Activated T-helper 2 cell treated with anti-CD3 and anti-CD28 coated beads, Interferon-gamma antibody, Interleukin-2, Interleukin-4, amounts not matched to agents 10 μg/mL and 5 μg/mL and 100 μg/mL, durations not matched to agents 14 hours and 24 hours and 36 hours (primary cell): ENCODE measurements at places on chromosomes 1 and 21.

- H3K36me3 ChIP-seq: peaks cover 80% of the 10 kb centered on the region
- peaks cover 34% of the 10 kb centered on the region for H3K4me1 ChIP-seq
- no peaks in the 10 kb centered on the region for H3K27me3 ChIP-seq
- DNase-seq: no peak
- peak overlapping the region; percentile 50 for H3K27ac ChIP-seq
Observed at GRCh38 chr1:206606867-206607266, 5.4 kb downstream of the EIF2D start.

DNA sequence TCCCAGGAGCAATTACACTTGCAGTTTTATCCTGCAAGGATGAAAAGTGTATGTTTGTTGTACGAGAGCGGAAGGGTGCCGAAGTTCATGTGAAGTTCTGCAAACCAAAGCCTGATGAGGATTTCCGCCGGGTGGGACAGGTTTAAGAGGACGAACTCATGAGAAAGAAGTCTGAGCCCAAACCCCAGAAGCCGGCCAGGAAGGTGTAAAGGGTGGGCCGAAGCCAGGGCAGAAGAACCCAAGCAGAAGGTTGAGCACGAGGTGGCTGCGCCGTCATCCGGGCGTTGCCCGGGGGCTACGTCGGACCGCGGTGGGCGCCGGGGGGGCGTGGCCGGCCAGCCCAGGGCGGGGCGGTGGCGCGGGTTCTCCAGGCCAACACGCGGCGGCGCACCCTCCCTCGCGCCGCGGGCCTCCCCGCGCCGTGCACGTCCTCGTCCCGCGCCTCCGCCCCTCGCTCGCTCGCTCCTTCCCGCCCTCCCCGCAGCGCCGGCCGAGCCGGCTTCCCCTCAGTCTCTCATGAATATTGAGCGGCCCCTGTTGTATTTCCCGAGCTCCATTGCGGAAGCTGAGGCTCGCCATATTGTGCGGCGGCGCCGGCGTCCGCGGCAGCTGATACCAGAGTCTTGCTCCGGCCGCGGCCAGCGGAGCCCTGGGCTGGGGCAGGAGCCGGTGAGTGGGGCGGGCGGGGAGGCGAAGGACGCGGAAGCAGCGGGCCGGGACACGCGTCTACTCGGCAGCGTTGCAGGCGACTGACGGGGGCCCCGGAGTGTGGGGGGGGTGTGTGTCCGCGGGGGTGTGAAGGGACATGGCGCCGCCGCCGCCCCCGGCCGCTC, at the start of gene RNF2:
Gene RNF2, plus strand, starts transcription at position 578 of the 833 bp plus-strand sequence. CDS start 41,996 bp downstream, outside the sequence.
- peak; percentile 67 for DNase-seq
- H3K4me1 ChIP-seq: peaks cover 21% of the 10 kb centered on the region
- H3K4me3 ChIP-seq: peak within 1 kb of the TSS; percentile 87
- H3K27me3 ChIP-seq: peaks cover 13% of the 10 kb centered on the region

DNA sequence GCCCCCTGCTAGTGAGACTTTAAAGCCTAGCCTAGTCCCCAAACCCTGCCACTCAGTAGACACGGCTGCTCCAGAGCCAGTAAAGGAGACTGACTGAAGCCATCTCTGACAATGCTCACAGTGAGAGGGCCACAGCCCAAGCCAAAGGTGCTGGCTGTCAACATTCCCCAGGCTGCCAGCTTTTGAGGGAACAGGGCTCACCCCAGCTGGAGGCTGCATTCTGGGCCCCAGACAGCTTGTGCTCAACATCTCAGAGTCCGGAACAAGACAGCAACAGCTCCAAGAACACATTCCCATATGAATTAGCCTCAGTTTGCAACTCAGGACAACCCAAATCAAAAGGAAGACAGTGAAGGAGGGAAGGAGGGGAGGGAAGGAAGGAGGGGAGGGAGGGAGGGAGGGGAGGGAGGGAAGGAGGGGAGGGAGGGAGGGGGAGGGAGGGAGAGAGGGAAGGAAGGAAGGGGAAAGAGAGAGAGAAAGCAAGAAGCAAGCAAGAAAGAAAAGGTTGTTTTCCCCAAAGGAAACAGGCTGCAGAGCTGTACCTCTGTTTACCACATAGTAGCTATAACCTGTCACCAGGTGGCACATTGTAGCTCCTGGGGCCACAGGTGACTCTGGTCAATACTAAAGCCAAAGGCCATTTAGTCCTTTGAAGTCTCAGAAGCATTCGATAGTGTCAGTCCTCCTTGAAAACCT, 5.4 kb downstream of the ARTN start:
- H3K27me3 ChIP-seq: peaks cover 3% of the 10 kb centered on the region
- no peak for DNase-seq
- H3K36me3 ChIP-seq: peaks cover 15% of the 10 kb centered on the region
- H3K4me1 ChIP-seq: peaks cover 4% of the 10 kb centered on the region

- no peak overlapping the region for H3K4me3 ChIP-seq
- DNase-seq: no peak
- no peaks in the 10 kb centered on the region for H3K4me1 ChIP-seq
- no peak overlapping the region for H3K27ac ChIP-seq
Observed at GRCh38 chr1:113101588-113101987, 28.6 kb downstream of the LRIG2 start.

DNA sequence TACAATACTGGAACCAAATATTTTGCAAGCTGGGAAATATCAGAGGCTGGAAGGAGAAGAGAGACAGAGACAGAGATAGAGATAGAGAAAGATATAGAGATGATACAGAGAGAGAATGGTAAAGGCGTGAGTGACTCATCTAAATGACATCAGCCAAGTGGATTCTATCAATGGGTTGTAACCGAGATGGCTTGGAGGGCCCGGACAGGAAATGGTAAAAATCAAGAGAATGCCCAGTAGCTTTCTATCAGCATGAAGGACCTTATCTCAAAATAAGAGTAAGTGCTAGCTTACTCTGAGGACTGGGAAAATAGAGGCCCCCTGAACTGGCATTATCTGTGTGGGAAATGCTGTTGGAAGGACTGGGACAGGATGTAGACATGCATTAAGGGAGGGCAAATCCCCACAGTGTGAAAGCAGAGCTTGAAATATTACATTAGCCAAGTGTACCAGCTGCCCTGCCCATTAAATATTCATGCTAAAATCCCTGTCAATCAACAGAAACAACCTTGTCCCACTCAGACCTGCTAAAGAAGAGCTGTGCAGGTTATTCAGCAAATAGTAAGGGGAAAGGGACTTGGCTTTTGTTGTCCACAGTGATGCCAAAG, 76.6 kb upstream of the ZNF644 start:
- peaks cover 4% of the 10 kb centered on the region for H3K27me3 ChIP-seq
- DNase-seq: no peak
- H3K4me1 ChIP-seq: peaks cover 6% of the 10 kb centered on the region
- no peak overlapping the region for H3K27ac ChIP-seq
- H3K4me3 ChIP-seq: no peak overlapping the region

GRCh38 chr1:108584428-108584856, 24.5 kb downstream of the EEIG2 start:
- H3K27me3 ChIP-seq: no peaks in the 10 kb centered on the region
- H3K27ac ChIP-seq: no peak overlapping the region
- peaks cover 43% of the 10 kb centered on the region for H3K4me1 ChIP-seq
- peaks cover 35% of the 10 kb centered on the region for H3K36me3 ChIP-seq
- no peak overlapping the region for H3K4me3 ChIP-seq
